ENCODE measurements at places on chromosomes 13 and 19. TPM values are rescaled to one million over a fixed set of nuclear protein-coding genes. Genes with fewer than 3 reads are reported as not detected.

Gene ZNF723
- not detected for total RNA-seq

GRCh38 chr13:108669381-108669780, 40.0 kb downstream of the MYO16 start:
- DNase-seq = no peak

DNA sequence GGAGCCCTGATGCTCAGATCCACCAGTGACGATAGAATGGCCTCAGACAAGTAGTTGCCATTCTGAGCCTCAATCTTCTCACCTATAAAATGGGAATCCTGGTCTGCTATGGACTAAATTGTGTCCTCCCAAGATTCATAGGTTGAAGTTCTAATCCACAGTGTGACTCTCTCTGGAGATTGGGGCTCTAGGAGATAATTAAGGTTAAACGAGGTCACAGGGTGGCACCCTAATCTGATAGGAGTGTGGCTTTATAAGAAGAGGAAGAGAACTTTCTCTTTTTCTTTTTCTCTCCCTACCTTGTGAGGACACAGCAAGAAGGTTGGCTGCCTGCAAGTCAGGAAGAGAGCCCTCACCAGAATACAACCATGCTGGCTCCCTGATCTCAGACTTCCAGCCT, 214.1 kb downstream of the KATNAL1 start:
- DNase-seq = no peak

GRCh38 chr19:45752639-45753038, 16.4 kb downstream of the SIX5 start:
- DNase-seq = no peak

Gene CGB3
- not detected for total RNA-seq

Gene PRKACA
- 65.4 TPM for total RNA-seq

- no peak for DNase-seq
Measured at GRCh38 chr13:38044067-38044466, 174.5 kb upstream of the TRPC4 start.

Gene CBARP
- 0.29 TPM for total RNA-seq

Gene ICAM5
- total RNA-seq = 0.84 TPM

- DNase-seq = no peak
Measured at GRCh38 chr19:48310227-48310626, 15.1 kb upstream of the EMP3 start.

Gene FSD1
- total RNA-seq = 24.7 TPM

Gene CPB2
- not detected for total RNA-seq

GRCh38 chr13:34070006-34070405, 252.1 kb downstream of the RFC3 start:
- DNase-seq = no peak

Gene ACTL9
- total RNA-seq = not detected

GRCh38 chr19:49064768-49065611, at the start of gene NTF4:
TSS of gene NTF4 (minus strand) at chr19:49064818. CDS start at chr19:49061997, 2,821 bp downstream.
- DNase-seq = no peak
